ENCODE measurements at places on chromosomes 12 and 14. TPM values are rescaled to one million over a fixed set of nuclear protein-coding genes. Genes with fewer than 3 reads are reported as not detected.

Gene TAS2R7
- total RNA-seq, result not detected

Gene ANKS1B
- total RNA-seq, result 4.9 TPM

Gene SLC4A8
- total RNA-seq, result 2.2 TPM

GRCh38 chr14:35695072-35695471, 114.0 kb downstream of the RALGAPA1 start:
- DNase-seq, result no peak

- no peak for DNase-seq
Measured at GRCh38 chr12:124264089-124264795, 30.7 kb upstream of the RFLNA start.

Gene PLEKHD1
- total RNA-seq, result 3.1 TPM

Gene SRSF9
- 76.3 TPM for total RNA-seq

Gene SMCO2
- 1.3 TPM for total RNA-seq

DNA sequence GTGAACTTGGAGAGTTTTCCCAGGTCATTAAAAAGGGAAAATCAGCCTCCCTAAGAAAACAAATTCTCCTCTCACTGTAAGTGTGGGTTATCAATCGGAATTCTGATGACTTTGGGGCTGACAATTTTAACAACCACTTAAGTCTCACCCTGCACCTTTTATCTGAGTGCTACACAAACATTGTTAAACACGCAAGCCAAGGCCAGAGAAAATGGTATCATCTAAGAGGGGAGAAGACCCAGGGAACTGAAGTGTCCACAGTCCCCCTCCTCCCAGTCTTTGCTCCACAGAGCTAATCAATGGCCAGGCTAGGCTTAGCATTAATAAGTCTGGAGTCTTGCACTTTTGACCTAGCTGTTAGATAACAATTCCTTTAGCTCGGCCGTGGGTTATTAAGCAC, 51.7 kb upstream of the TBX5 start:
- DNase-seq, result no peak

- DNase-seq, result no peak
Measured at GRCh38 chr12:122842505-122843405, 7.5 kb downstream of the HIP1R start.

GRCh38 chr12:67543021-67543770, 105.3 kb upstream of the DYRK2 start:
- no peak for DNase-seq

Gene SLC5A8
- total RNA-seq, result 0.60 TPM

DNA sequence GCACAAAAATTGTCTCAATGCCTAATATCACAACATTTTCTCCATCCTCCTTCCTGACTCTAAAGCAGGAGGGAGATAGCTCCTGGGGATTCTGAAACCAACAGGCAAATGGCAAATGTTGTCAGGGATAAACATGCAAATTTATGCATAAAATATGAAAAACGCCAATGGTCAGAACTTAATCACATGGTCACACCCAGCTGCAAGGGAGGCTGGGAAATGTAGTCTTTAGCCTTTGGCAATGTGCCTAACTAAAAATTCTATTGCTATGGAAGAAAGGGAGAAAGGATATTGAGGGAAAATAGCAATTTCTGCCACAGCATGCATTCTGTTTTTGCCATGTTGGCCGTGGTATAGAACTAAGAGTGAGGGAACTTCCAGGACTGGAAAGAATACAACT, 11.7 kb upstream of the OASL start:
- DNase-seq, result no peak

DNA sequence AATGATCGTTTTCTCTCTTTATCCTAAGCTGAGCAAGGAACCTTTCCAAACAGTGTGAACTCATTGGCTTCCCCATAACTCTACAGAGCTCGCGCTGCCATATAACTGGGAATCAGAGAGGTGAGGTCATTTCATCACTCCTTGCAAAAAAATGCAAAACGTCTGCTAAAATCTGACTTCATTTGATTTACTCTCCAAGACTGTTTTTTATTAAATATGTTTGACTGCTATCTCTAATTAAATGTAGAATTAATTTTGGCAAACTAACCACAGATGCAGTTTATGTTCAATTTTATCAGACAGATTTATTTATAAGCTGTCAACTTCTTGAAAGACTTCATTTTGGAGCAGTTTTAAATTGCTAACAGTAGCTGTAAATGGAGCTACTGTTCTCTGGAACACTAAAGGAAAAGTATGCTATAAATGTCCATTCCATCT, 131.6 kb upstream of the SOX5 start:
- no peak for DNase-seq

- no peak for DNase-seq
Measured at GRCh38 chr12:47813511-47814196, 6.0 kb downstream of the HDAC7 start.

- no peak for DNase-seq
Measured at GRCh38 chr12:79020106-79020505, 155.5 kb downstream of the SYT1 start.

DNA sequence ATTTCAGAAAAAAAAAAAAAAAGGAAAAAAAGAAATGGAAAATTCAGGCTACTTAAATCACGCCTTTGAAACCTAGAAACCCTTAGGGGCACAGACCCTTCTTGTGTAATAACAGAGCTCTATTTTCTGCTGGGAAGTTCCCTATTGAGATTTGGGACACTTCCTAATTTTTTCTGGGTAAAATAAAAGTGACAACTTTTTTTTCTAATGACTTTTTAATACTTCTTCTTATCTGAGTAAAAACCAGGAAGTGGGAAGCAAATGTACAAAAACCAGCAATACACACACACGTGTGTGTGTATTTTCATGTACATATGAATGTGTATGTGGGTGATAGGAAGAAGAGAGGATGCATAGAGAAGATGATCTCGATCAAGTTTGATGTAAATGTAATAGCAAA, 35.8 kb downstream of the ETV6 start:
- DNase-seq, result no peak

Gene CLEC4C
- not detected for total RNA-seq

Gene ST8SIA1
- total RNA-seq, result 6.9 TPM

DNA sequence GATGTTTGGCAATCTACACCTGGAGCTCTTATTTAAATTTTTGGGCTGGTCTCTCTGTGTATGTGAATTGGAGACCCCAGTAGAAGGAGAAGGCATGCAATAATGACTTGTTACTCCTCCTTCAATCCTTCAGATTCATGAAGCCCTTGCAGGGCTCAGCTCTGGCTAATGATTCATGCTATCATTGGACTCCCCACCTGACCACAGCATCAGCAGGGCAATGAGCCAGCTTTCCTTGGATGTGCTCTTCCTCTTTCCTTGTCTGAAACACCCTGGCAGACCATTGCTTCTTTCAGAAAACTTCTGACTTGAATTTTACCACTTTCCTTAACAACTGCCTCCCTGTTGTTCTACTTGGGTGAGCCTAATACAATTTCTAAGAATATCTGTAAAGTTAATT, 1019.2 kb downstream of the AACS start:
- no peak for DNase-seq

DNA sequence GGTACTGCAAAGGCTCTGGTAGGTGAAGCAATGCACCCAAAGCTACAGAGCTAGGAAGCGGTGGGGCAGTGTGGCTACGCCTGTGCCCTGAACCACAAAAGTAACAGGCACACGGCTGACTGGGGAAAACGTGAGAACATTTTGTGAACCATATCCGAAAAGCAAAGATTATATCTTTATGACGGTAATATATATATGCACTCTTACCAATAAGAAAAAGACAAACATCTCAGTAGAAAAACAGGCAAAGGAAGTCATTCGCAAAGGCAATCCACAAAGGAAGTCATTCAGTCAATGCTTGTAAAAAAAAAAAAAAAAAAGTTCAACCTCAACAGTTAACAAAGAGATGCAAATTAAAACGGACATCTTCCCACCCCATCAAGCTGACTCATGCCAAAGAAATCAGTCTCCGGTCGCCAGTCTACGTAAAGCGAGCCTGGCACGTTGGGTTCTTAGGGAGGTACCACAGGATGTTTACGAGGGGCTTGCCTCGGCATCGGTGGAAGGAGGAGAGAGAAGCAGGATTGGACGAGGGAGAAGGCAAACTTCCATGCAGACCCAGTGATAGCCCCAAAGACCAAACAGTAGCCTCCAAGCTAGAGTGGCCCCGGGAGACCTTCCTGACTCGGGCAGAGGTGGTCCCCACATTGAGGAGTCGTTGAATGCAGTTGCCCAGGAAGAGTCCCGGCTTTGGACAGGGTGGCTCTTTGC, 39.4 kb upstream of the PPP2R5C start:
- peak; percentile 70 for DNase-seq

- no peak for DNase-seq
Measured at GRCh38 chr12:67568055-67568454, 80.5 kb upstream of the DYRK2 start.

Data from suprapubic skin (tissue), 4 donors.